ENCODE measurements at places on chromosomes 5 and 9.

GRCh38 chr5:1685066-1685465 is 114.6 kb downstream of the MRPL36 start:
- DNase-seq = no peak

DNA sequence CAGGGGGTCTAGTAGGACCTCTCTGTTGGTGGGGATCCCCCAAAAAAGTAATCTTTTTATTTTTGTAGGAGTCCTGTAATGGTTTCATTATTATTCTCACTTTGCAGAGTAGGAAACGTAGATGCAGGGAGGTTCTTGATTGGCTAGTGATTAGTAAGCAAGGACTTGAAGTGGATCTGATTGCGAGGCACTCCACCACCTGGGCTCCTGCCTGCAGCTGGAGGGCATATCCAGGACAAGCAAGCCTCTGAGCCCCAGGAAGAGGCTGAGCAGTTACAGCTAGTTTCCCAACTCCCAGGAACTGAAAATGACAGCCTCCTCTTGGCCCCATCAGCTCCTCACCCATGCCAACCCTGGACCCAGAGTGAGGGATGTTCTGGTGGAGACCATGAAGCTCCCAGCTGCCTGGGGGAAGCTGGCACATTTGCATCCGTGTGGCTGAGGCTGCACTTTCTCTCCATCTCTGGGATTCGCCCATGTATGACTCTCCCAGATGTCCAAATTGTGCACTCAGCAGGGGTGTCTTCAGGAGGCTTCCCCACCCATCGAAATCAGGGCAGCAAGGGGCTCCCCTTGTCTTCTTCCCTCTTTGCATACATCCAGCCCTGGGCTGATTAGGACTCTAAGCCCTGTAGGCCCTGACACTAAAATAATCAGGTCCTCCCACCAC is 10.2 kb downstream of the KCNIP1 start:
- no peak for DNase-seq

DNA sequence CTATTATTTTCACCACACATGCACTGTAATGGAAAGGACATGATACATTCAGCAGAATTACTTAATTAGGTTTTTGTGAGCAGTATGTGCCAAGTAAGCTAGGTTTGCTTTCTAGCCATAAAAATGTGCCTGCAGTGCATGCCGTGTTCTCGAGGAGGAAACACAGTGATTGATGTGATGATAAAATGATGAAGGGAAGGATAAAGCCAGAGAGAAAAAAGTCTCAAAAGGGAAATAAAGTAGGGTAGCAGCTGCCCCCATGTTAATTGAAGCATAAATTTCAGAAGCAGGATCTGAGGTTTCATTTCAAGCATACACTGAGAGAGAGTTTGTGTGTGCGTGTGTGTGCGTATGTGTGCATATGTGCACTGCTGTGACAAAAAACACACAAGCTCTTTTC is 714.2 kb upstream of the C9orf72 start:
- no peak for DNase-seq

DNA sequence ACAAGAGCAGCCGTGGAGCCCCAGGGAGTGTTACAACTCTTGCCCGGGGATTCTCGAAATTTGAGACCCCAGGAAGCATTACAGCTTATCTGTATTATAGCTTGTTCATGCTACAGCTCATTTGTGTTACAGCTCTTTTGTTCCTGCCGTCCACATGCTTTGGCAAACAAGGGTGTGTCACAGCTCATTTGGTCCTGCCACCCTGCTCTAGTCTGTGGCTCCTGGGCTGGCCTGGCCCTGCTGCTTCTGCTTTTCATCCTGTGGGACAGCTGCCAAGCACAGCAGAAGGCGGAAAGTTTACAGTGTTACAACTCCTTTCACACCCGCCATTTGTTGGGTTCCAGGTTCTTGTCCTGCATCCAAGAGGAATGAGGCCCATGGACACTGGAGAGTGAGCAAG is 685.0 kb downstream of the SLCO4C1 start:
- no peak for DNase-seq

DNA sequence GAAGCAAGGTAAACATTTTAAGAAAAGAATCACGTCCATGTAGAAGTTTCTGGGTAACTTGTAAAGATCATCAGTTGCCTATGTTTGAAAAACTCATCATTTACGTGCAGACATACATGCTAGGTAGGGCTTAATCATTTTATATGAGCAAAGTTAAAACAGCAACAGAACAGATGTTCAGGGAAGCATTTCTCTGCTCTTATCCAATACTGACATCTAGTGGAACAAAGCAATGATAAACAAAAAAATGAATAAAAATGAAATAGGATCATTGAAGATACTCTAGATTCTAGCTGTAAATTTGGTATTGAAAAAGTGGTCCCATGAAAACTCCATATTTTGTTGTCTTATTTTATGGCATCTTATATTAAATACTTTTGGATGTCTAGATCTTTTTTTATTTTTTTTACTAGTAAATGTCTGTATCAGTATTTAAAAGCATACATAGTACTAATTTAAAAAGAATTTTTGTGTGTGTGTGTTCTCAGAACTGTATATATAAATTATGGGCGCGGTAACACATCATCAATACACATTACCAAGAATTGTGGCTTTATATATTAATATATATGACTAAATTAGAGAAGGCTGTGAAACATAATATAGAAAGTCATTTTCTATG is 1050.2 kb downstream of the CDH12 start:
- DNase-seq = no peak

DNA sequence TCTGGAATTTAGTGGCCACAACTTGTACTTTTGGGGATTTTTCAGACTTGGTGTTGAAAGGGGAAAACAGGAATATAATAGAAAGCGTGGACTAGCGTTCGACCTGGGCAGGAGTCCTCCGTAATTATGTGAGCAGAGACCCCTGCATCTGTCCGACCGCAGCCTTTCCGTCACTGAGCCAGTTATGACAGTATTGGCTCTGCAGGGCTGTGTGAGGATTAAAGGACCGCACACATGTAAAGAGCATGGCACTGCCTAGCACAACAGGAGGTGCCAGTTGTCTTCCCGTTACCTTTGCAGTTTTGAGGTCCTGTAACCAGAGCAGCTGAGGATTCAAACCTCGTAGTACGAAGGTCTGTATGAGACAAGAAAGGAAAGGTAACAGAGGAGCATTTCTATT is 1.2 kb downstream of the B4GALT7 start:
- DNase-seq = no peak

GRCh38 chr5:163189023-163189553 is 248.3 kb upstream of the CCNG1 start:
- DNase-seq = no peak

DNA sequence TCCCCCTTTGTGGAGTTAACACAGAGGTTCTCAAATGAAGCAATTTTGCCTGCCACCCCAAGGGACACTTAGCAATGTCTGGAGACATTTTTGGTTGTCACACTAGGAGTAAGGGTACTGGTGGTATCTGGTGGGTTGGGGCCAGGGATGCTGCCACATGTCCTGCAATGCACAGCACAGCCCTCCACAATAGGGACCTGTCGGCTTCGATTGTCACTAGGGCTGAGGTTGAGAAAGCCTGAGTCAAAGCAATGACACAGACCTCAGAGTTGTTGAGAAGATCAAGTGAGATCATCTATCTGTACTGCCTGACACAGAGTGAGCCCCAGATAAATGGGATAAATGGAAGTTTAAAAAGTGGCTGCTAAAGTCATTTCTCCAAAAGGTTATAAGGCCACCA is 249.2 kb upstream of the KLF4 start:
- no peak for DNase-seq

- DNase-seq = no peak
These were observed 222.3 kb downstream of the CD180 start for GRCh38 chr5:66974256-66974655.

DNA sequence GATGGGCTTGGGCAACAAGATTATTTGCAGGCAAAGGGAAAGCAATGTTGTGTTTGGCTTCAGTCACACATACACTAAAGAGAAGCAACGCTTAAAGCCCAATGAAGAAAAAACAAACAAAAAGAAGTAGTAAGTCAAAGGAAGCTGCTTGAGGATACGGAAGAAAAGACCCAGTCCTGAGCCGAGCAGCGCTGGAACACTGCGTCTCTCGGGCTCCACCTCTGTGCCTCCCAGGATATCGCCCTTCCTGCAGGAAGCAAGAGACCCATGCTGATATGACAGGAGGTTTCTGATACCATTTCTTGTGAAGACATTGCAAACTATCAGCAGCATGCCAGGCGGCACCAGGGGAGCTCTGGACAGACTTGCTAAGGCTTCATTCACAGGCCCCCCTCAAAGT is 9.9 kb downstream of the GNAQ start:
- peak; percentile 47 for DNase-seq

Measured in head of caudate nucleus (tissue), 42 donors.